ENCODE measurements at places on chromosomes 1 and 21. TPM values are rescaled to one million over a fixed set of nuclear protein-coding genes. Genes with fewer than 3 reads are reported as not detected.
A peak's percentile ranks its signal among the peaks of the same experiment; 100 is the strongest.

DNA sequence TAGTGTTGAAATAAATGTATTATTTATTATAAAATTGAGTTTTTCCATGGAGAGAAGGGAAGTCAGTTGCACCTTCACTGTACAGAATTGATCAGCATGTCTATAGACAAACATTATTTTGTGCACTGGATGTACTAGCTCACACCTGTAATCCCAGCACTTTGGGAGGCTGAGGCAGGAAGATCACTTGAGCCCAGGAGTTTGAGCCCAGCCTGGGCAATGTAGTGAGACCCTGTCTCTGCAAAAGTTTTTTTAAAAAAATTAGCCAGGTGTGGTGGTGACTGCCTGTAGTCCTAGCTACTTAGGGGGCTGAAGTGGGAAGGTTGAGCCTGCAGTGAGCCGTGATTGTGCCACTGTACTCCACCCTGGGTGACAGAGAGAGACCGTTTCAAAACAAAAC, 87.7 kb downstream of the MAST2 start:
- H3K4me1 ChIP-seq = peaks cover 22% of the 10 kb centered on the region
- H3K27ac ChIP-seq = peak overlapping the region; percentile 20
- H3K27me3 ChIP-seq = no peaks in the 10 kb centered on the region
- no peak overlapping the region for H3K4me3 ChIP-seq
- no peak for DNase-seq

DNA sequence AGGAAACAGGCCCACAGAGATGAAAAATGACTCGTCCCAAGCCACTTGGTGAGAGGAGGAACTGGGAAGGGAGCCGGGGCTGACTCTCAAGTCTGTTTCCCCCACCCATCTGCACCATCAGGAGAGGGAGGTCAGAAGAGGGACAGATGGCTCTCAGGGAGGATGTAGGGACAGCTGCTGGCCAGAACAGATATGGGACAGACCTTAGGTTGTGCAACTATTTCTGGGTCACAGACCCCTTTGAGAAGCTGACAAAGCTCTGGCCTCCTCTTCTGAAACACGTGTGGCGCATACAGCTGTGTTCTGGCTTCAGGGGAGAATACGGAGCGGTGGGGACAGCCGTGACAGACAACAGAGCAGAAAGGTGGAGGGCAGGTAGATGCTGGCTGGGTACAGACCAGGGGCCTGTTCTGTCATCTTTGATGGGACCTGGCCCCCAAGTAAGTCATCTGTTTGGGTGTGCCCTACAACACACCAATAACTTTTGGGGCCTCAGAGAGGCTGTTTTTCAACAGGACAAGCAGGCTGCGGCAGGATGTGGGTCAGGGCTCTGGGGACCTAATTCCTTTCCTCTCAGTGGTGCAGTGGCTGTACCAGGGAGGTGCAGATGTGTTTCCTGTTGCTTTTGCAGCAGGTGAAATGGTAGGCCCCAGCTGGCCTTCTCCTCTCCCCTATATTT, 7.3 kb downstream of the SH3BGRL3 start:
- no peaks in the 10 kb centered on the region for H3K27me3 ChIP-seq
- H3K27ac ChIP-seq = no peak overlapping the region
- no peak overlapping the region for H3K4me3 ChIP-seq
- no peak for DNase-seq

SGIP1 gene
- total RNA-seq = 1.6 TPM

OR6K3 gene
- total RNA-seq = not detected

HDGF gene
- total RNA-seq = 325 TPM

Measured in Panc1 (cell line).